CD4-positive, alpha-beta T cell treated with Interleukin-15 for 1 hour (primary cell): ENCODE measurements at places on chromosomes 6 and 20.

DNA sequence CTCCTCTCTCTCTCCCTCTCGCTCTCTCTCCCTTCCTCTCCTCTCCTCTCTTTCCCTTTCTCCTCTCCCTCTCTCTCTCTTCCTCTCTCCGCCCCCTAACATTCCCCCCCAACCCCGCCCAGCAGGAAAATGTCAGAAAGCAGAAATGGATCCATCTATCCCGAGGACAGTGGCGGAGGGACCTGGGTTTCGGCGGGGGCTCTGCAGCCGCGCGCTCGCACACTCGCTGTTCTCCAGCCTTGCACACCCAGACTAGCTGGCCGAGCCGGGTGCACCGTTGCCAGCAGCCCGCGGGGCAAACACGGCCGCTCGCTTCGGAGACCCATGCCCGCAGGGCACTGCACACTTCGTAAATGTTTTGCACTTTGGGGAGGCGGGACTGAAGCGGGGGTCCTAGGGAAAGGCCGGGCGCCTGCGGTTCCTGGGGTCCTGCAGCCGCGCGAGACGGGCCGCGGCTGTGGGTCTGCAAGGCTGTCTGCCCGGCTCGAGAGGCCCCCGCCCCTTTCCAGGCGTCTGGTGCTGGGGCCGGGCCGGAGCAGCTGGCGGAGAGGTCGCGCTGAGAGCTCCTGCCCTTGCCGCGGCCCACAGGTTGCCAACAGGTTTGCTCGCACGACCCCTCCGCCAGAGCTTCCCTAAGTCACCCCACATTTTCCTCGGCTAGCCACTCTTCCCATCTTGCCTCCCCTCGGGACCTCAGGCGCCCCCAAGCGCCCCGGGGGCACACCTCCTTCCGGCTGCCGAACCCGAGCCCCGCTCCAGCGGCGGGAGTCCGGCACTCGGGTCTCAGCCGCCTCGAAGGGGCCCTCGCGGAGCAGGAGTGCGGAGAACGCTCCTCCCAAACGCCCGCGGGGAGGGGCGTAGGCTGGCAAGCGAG lies 818 bp upstream of the MDGA1 start:
- DNase-seq = peak; percentile 44

DNA sequence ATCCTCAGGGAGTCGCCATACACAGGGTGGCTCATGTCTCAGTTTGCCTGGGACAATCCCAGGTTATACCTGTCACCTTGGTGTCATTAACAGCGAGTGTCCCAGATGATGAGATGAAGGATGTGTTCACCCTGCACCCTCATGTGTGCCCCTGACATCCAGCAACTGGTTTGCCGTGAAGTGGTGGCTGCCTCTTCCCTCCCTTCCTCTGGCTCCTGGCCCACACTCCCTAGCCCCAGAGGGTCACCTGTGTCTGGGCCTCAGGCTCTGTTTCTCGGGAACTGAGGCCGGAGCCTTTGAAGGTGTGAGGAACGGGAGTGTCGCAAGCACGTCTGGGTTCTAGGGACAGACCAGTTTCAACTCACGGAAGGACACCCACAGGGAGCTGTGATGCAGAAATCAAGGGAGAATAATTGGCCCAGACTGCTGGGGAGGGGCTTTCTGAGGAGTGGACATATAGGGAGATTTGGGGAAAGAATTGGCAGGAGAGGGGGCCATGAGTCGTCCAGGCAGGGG lies 35.8 kb upstream of the PHACTR3 start:
- no peak for DNase-seq

DNA sequence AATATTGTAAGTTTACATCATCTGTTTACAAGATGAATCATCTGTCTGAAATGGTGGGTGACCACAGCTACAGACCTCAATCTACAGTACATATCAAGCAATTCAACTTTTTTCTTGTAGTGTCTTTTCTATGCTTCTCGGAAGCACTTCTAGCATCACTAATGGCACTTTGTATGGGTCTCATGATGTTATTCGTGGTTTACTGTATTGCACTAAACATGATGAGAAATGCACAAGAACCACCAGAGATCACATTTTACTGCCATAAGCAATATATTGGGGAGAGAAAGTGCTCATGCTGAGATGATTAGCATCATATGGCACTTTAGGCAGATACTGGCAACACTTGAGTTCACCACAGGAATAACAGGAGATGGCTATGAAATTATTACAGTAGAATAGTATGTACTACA lies 15.4 kb upstream of the BTBD3 start:
- no peak for DNase-seq

DNA sequence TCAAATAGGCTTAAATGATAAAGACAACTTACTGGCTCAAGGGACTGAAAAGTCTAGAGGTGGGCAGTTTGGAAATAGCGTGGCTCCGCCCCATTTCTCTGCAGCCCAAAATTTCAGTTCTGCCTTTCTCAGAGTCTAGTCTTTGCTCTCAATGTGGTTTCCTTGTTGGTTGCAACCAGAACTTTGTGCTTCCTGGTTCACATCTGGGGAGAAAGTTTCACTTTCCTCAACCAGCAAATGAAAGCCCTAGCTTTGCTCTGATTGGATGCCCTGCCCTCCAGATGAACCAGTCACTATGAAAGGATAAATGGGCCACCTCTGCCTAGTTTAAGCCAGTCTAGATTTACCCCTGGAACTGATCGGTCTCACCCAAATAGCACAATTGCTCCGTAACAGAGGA lies 14.9 kb downstream of the SYCP2L start:
- peak; percentile 47 for DNase-seq

DNA sequence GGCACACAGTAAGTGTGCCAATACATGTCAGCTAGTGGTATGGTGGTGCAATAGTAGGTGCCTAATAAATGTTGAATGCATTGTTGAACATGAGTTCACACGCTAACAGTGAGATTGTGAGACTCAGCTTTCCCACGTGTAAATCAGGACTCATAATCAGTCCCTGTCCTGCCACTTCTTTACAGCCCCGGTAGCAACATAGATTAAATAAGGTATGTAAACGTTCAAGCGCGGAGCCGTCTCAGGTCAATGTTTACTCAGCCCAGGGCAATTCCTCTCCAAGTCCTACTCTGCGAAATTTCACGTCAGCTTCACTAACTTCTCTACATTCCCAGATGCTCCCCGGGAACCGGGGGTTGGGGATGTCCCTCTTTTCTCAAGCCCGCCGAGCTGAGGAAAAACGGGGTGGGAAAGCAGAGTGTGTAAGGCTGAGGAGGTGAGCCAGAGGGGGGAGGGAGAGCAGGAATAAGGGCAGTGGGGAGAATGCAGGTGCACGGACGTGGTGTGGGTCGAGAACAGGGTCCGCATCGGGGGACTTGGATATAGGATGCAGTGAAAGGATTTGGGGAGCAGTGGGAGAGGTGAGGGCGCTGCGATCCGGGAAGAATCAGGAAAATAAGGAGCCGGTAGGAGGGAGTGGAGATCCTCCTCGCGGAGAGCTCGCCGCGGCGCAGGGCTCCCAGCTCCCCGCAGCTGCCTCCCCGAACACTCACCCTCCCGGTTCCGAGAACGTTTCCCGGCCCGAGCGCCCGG lies 544 bp upstream of the TP53INP2 start:
- DNase-seq = no peak

GRCh38 chr20:23873370-23874015 lies 6.1 kb downstream of the CST5 start:
- no peak for DNase-seq

GRCh38 chr6:110039981-110040383 lies 61.9 kb downstream of the GPR6 start:
- DNase-seq = peak; percentile 30

- DNase-seq = no peak
Measured at GRCh38 chr6:7765575-7766325, 39.9 kb downstream of the BMP6 start.

DNA sequence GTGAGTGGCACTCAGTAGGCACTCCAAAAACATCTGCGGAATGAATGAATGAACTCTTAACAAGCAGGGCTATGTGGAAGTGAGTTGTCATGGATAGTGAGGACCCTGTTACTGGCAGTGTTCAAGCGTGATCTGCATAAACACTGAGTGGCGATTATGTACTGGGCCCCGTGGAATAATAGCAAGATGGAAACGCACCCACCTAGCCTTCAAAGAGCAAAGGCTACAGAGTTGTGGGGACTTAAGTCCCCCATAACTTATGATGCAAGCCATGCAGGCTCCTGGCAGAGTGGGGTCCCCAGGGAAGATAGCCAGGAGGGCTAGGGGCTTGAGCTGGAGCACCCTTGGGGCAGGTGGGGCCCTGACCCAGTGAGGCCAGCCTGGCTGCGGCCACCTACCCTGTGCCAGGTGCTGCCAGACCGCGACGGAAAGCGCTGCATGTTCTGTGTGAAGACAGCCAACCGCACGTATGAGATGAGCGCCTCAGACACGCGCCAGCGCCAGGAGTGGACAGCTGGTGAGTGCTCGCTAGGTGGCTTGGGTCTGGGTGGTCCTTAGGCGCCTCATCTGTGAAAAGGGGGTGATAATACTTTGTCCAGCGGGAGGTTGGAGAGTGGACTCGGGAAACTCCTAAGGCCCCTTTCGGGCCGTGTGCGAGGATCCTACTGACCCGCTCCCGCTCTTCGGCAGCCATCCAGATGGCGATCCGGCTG lies 20.0 kb downstream of the DEF6 start:
- no peak for DNase-seq

DNA sequence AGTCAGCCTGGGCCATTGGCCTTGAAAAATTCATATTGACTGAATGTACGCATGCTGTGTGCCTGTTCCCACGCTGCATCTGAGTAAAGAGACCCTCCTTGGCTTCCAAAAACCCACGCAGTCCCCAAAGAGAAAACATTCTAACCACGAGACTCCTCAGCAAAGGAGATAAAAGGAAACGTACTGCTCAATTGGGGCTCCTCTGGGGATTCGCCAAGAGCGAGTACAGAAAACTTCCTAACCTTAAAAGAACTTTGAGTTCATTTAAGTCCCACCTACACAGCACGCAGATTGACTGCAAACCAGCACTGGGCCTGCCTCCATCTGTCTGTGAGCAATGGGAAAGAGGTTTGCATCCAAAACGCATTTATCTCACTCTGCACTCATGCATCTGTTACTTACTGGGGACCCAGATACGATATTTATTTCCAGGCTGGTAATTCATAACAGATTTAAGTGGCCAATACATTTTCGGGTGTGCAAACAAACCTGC lies 505.9 kb upstream of the CHD6 start:
- no peak for DNase-seq

- DNase-seq = no peak
Measured at GRCh38 chr6:84920021-84920420, 155.6 kb upstream of the TBX18 start.

DNA sequence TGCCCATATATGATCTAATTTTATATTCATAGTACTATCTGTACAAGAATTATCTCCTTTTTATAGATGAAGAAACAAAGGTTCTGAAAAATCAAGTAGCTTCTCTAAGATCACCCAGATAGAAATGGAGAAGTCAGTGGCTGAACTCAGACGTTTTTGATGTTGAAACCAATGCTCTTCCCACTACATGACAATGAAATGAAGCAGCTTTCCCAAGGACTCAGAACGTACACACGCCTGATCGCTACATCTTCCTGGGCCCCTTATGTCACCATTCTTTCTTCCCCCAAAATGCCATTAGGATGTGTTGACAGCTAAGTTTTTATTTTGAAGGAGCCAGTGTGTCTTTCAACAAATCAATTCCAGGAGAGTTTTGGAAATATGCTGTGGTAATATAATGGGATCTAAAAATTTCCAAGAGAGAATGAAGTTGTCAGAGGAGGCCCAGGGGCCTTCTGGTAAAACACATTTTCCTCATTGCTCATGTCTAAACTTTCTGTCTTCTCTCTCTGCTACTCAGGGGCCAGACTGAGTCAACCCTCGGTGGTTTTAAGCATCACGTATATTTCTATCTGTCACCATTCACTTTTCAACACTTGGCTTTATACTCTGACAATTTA lies 98.1 kb upstream of the COL21A1 start:
- no peak for DNase-seq

DNA sequence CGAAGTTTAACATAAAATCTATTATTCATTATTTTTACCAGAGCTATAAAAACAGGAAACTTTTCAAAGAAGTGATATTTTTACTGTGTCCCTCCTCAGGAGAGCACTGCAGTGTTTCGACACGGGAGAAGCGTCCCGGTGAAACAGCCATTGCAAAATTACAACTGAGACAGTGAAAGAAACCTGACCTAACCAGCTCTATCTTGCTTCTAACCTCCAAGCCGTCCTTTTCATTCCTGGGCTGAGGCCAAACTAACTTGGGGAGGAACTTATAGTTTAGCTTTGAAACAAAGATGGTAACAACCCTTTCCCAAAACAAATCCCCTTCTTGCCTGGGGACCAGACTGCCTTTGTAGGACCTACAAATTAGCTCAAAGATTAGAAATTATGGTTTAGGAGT lies 79.2 kb downstream of the WDR27 start:
- DNase-seq = no peak

DNA sequence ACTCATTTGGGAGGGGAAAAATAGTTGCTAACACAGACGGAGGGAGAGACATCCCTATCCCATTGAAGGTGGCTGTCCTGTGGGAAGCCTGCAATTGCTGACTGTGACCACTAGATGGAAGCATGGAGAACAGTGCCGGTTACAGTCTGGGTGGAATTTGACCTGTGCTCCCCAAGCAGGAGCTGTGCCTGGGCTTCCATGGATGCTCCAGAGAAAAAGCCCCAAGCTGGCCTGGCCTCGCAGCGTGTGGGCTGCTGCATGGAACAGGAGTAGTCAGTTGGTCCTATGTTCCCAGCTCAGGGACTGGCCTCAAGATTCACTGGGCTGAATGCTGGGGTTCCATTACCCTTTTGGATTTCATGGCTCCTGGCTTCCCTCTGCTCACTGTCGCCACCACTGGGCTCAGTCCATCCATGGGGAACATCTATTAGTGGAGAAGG lies 116.3 kb upstream of the CHD6 start:
- no peak for DNase-seq

DNA sequence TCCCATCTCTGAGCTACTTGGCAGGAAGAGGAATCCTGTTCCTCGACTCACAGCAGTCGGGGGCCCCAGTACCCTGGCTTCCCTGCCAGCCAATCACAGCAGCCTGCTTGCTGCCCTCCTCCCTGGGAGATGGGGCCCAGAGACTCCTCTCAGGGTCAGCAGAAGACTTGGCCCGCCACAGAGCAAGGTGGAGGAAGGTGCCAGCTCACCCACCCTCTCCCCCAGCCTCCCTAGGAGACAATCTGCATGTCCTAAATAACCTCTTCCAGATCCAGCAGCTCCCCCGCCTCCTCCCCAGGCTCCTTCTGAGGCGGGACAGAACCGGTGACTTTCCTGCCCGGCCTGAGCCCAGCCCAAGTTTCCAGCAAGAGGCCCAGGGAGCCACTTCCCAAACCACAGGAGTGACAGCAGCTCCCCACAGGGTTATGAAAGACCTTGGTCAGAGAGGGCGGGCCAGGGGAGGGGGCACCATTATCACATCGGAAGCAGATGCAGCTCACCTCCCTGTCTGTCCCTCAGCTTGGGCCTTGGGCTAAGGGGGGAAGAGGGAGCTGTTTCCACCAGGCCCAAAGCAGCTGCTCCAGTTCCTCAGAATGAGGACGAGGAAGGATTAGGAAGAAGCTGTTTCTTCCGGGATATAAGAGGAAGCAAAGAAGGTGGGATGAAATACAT lies 2.3 kb downstream of the CCND3 start:
- peak; percentile 50 for DNase-seq

DNA sequence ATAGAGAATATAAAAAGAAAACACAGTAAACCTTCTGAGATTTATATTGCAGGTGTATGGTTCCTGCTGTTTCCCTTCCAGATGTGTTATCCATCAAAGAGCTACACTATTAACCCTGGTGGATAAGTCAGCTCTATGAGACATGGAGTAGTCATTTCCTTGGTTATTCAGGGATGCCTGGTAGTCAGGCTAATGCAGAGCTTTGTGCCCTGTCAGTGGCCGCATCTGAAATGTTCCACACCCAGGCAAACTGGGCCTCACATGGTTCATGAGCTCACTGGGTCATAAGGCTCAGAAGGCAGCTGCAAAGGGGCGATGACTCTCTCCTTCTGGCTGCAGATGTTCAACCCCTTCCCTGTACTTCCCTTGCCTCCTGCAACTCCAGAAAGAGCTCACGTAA lies 473.6 kb downstream of the EPHA7 start:
- no peak for DNase-seq
